ENCODE measurements at places on chromosomes 16 and 17.

DNA sequence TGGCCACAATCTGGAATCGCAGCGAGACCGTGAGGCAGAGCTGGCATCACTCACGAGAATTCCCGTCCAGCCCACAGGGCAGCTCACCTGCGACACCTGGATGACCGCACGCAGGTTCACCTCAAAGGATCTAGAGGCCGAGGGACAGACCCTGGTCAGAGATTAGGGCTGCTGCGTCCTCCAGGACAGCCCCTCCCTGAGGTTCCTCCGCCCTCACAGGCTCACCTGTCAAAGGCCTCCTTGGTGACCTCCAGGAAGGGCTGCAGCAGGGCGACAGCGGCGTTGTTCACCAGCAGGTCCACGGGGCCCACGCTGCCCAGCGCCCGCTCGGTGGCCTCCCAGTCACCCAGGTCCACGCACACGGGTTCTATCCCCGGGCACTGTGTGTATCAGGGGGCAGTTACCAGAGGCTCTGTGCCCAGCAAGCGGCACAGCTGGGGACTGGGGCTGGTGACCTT is 834 bp downstream of the DCXR start:
- peak overlapping the region; percentile 83 for H3K27ac ChIP-seq
- no peaks in the 10 kb centered on the region for H3K27me3 ChIP-seq
- peak overlapping the region; percentile 58 for H3K4me3 ChIP-seq
- H3K36me3 ChIP-seq, result peaks cover 2% of the 10 kb centered on the region
- DNase-seq, result no peak
- H3K4me1 ChIP-seq, result peaks cover 19% of the 10 kb centered on the region

DNA sequence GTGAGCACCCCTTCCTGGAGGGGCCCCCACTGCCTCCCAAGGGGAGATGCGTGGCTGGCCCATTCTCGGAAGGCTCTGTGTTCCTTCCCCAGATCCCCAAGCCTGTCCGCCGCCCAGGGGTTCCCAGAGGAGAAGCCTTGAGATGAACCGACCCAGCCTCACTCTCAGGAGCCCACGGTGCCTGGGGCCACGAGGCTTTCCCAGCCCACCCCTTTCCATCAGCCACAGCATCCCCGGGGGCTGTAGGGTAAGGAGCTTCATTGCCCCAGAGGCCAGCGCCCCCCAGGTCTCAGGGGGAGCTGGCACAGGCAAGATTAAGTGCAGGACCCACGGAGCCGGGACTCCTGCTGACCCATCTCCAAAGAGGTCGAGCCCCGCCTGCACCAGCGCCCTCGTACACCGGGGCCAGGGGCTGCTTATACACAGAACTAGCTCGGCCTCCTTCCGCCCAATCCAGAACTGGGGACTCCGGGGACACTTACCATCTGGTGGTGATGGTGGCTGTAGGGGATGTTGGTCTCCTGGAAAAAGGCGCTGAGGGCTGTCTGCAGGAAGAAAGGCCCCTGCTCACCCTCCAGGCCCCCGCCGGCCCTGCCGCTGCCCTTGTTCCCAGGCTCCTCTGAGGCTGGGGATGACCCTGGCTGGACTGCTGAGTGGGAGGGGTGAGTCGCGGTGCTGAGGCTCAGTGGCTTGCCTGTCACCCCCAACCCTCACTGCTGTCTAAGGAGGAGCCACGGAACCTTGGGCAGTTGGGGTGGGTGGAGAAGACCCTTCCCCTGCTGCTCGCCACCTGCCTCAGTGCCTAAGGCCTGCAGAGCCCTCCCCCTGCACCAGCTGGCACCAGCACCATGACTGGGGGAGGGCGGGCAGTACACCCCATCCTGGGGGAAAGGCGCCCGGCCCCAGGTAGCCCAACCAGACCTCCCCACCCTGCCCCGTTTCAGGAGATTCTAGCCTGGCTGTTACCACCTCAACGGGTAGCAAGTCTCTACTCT is 4.4 kb downstream of the UBALD1 start:
- no peak overlapping the region for H3K27ac ChIP-seq
- no peak overlapping the region for H3K4me3 ChIP-seq
- no peak for DNase-seq
- H3K4me1 ChIP-seq, result peaks cover 10% of the 10 kb centered on the region
- no peaks in the 10 kb centered on the region for H3K27me3 ChIP-seq

DNA sequence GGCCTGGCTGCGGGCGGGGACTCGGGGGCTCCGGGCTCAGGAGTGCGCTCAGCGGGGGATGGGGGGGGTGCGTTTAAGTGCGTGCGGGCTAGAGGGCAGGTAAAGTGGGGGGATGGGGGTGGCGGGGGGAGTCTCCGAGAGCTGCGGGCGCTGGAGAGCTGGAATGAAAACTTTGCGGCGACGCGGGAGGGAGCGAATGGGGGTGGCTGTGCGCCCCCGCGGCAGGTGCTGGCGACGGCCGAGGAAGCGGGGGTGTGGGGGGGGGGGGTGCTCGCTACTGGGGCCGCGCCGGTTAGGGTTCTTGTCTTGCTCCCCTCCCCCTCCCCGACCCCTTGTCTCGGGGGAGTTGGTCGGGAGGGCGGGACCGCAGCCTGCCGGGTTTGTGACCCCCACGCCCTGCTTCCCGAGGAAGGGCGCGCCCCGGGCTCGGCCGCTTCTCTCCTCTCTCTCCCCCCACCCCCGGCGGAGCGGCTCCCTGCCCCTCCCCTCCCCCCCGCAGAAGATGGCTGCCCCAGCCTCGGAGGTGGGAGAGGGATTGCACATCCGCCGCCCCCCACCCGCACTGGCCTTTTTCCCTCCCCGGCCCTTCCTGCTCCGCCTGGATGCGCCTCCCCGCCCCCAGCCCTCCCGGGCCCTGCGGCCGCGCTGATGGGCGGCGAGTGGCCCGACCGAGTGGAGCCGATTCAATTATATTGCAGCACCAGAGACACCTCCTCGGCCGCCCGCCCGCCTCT is 649 bp downstream of the GSE1 start:
- DNase-seq, result no peak
- peak overlapping the region; percentile 63 for H3K4me3 ChIP-seq
- H3K27me3 ChIP-seq, result no peaks in the 10 kb centered on the region
- peak overlapping the region; percentile 88 for H3K27ac ChIP-seq

GRCh38 chr16:21301168-21301894 is 23.2 kb upstream of the CRYM start:
- peaks cover 8% of the 10 kb centered on the region for H3K4me1 ChIP-seq
- no peaks in the 10 kb centered on the region for H3K36me3 ChIP-seq
- no peaks in the 10 kb centered on the region for H3K27me3 ChIP-seq
- peak overlapping the region; percentile 87 for H3K4me3 ChIP-seq
- peak; percentile 80 for DNase-seq

DNA sequence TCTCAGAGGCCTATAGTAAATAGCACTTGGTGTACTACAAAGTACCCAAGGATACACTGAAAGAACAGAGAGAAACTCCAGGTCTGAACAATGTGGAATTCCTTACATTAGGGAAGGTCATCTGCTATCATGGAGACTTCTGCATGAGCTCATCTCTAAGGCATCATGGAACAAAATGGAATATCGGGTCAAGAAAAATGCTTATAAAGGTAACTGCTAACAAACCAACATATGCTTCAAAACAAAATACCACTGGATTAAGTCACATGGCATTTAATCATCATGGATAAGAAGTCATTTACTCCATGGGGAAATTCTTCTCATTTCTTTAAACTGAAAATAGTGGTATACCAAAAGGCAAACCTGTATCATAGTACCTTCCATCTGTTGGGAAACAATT is 34.2 kb downstream of the TXNDC11 start:
- H3K4me3 ChIP-seq, result no peak overlapping the region
- DNase-seq, result no peak
- no peaks in the 10 kb centered on the region for H3K27me3 ChIP-seq
- no peaks in the 10 kb centered on the region for H3K4me1 ChIP-seq

- H3K4me1 ChIP-seq, result peaks cover 11% of the 10 kb centered on the region
- DNase-seq, result no peak
- no peak overlapping the region for H3K4me3 ChIP-seq
- no peak overlapping the region for H3K27ac ChIP-seq
- no peaks in the 10 kb centered on the region for H3K27me3 ChIP-seq
These were observed 38.7 kb downstream of the ESRP2 start for GRCh38 chr16:68197250-68197649.

- H3K27me3 ChIP-seq, result no peaks in the 10 kb centered on the region
- peaks cover 2% of the 10 kb centered on the region for H3K36me3 ChIP-seq
- no peak for DNase-seq
- peaks cover 13% of the 10 kb centered on the region for H3K4me1 ChIP-seq
These were observed 998 bp upstream of the PRKCA start for GRCh38 chr17:66301367-66301863.

GRCh38 chr17:43341715-43342588 is 56.8 kb upstream of the ARL4D start:
- H3K36me3 ChIP-seq, result no peaks in the 10 kb centered on the region
- no peaks in the 10 kb centered on the region for H3K27me3 ChIP-seq
- H3K4me1 ChIP-seq, result peaks cover 6% of the 10 kb centered on the region
- no peak overlapping the region for H3K27ac ChIP-seq
- no peak overlapping the region for H3K4me3 ChIP-seq

DNA sequence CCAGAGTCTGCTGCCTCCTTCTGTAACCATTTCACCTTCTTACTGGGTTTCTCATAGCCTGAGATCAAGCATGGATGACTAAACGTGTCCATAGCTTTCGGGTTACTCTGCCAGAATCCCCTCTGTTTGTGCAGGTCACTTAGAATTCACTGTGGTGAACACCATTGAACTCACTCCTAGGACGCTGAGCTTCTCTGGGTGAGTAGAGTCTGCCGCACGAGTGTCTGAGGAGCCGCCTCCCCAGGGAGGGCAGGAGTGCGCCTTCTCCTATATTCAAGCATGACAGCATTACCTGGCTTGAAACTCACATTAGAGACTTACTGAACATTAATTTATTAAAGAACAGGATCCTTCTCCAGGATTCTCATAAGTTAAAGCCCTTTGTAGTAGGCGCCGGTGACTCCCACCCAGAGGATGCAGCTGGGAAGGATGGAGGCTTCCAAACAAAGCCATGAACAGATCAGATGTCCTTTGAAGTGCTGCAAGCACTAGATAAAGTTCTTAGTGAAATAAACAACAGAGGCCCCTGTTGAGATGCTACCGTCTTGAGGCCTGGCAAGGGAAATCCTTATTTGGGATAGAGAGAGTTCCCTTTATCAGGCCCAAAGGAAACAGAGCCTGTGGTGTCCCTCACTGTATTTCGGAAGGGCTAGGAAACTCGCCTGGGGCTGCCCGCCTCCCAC is 144.6 kb upstream of the PLCG2 start:
- H3K36me3 ChIP-seq, result no peaks in the 10 kb centered on the region
- no peaks in the 10 kb centered on the region for H3K4me1 ChIP-seq
- no peaks in the 10 kb centered on the region for H3K27me3 ChIP-seq
- no peak for DNase-seq
- no peak overlapping the region for H3K27ac ChIP-seq

GRCh38 chr16:81472391-81472790 is 27.8 kb downstream of the CMIP start:
- no peak for DNase-seq
- no peak overlapping the region for H3K4me3 ChIP-seq
- H3K27ac ChIP-seq, result no peak overlapping the region
- H3K36me3 ChIP-seq, result no peaks in the 10 kb centered on the region

- peaks cover 19% of the 10 kb centered on the region for H3K27me3 ChIP-seq
- no peaks in the 10 kb centered on the region for H3K36me3 ChIP-seq
- H3K4me3 ChIP-seq, result no peak overlapping the region
These were observed 138.7 kb downstream of the ENGASE start for GRCh38 chr17:79213305-79213704.

DNA sequence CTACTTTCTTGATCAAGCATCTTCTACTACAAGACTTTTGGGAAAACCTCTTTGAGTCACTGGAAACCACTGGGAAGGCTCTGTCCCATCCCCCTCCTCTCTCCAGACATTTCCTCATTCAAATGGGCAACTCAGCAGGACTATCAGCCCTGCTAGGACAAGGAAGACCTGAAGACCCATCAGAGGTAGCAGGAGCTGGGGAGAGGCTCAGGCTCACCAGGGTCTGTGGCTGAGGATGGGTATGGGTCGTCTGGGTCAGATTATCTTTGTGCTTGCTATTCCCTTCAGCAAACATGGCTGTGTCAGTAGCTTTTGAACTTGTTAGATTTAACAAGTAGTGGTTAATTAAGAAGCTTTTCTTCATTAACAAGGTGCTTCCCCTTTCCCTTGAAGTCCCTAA is 15.0 kb upstream of the NF1 start:
- H3K4me3 ChIP-seq, result no peak overlapping the region
- no peaks in the 10 kb centered on the region for H3K27me3 ChIP-seq
- no peak for DNase-seq

DNA sequence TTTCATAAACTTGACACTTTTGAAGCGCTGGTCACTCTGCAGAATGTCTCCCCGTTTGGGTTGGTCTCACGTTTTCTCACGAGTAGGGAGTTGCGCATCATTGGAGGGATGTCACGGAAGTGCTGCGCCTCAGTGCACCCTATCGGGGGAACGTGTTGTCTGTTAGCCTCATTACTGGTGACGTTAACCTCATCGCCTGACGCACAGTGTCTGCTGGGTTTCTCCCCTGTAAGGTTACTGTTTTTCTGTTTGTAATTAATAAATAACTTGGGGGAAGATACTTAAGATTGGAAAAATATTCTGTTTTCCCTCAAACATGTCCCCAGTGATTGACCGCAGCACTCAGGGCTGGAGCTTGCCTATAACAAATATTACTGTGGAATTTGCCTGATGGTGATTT is 26.7 kb downstream of the VAC14 start:
- no peak overlapping the region for H3K4me3 ChIP-seq
- H3K27ac ChIP-seq, result no peak overlapping the region
- no peaks in the 10 kb centered on the region for H3K4me1 ChIP-seq
- no peaks in the 10 kb centered on the region for H3K27me3 ChIP-seq
- no peak for DNase-seq
- no peaks in the 10 kb centered on the region for H3K36me3 ChIP-seq

- no peaks in the 10 kb centered on the region for H3K27me3 ChIP-seq
- H3K27ac ChIP-seq, result no peak overlapping the region
- H3K36me3 ChIP-seq, result peaks cover 24% of the 10 kb centered on the region
These were observed 6.9 kb downstream of the TXNDC11 start for GRCh38 chr16:11735787-11736186.

- H3K27ac ChIP-seq, result no peak overlapping the region
- H3K4me1 ChIP-seq, result no peaks in the 10 kb centered on the region
- H3K36me3 ChIP-seq, result no peaks in the 10 kb centered on the region
- no peak overlapping the region for H3K4me3 ChIP-seq
- no peaks in the 10 kb centered on the region for H3K27me3 ChIP-seq
- DNase-seq, result no peak
These were observed 253.0 kb downstream of the HS3ST3B1 start for GRCh38 chr17:14553847-14554246.

- no peak overlapping the region for H3K4me3 ChIP-seq
- H3K36me3 ChIP-seq, result no peaks in the 10 kb centered on the region
- H3K27ac ChIP-seq, result no peak overlapping the region
- H3K4me1 ChIP-seq, result peaks cover 5% of the 10 kb centered on the region
- H3K27me3 ChIP-seq, result no peaks in the 10 kb centered on the region
- no peak for DNase-seq
These were observed 5.1 kb downstream of the TTYH2 start for GRCh38 chr17:74218436-74218835.
